Hair follicular keratinocyte (primary cell): ENCODE measurements at places on chromosomes 13 and 19. TPM values are rescaled to one million over a fixed set of nuclear protein-coding genes. Genes with fewer than 3 reads are reported as not detected.

Gene MEF2B
- total RNA-seq: 0.11 TPM in 1 of 2 replicates, not detected in the other

Gene KASH5
- not detected in 2 replicates for total RNA-seq

Gene RPL18
- 2,779 and 2,974 TPM in 2 replicates for total RNA-seq

Gene LEUTX
- not detected in 2 replicates for total RNA-seq
